Aorta (tissue), 5 donors: ENCODE measurements at places on chromosomes 5 and 9.

DNA sequence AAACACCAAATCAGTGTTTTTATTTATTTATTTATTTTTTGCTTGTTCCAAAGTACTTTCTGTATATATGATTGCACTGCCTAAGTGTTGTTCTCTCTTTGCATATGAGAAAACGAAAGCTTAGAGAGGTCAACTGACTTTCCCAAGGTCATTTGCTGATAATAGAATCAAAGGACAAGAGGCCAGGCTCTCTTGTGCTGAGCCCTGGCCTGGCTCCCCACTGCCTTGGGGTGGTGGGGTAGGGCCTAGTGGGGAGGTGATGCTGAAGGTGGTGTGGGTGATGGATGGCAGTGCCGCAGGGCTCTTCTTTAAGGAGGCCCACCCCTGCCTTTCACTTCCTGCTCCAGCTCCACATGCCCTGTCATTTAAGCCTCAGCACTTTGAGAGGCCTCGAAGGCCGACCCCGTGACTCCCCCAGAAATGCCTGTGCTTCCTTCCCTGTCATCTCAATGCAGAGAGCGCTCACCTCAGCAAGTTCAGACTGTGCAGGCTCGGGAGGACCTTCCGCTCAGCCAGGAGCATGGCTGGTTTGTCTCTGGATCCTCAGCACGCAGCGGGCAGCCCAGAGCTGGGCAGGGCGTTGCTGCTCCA is 59.5 kb downstream of the SMIM23 start:
- no peak for DNase-seq

DNA sequence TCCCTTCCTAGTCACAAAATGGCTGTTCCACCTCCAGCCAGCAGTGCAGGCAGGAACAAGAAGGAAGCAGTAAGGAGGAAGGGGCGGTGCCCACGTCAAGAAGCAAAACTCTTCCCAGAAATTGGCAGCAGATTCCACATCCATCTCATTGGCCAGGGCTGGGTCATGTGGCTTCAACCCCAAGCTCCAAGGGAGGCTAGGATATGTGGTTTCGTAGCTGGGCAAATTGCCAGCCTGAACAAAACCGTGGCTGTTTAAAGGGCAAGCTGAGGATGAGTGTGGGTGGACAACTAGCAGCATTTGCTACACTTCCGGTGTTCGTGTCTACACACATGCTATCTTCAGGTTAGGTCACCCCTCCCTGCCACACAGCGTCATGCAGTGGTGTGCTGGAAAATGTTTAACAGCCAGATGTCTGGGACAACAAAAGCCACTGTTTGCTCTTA is 92.1 kb upstream of the MAP1B start:
- no peak for DNase-seq

DNA sequence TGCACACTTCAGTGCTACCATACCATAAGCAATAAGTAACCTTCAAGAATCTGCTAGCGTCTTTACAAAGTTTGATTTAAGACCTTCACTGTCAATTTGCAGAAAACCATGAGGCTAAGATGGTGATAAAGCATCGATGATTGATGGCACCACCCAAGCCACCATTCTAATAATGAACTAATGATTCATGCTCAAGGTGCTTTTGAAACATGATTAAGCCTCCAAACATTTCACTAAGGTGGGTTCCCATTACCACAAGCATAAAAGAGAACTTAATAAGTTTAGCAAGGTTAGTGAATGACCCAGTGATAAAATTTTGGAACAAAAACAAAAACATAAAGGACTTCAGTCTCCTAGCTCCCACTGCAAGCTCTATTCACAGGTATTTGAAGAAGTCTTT is 214.7 kb downstream of the FBXL17 start:
- DNase-seq, result no peak

DNA sequence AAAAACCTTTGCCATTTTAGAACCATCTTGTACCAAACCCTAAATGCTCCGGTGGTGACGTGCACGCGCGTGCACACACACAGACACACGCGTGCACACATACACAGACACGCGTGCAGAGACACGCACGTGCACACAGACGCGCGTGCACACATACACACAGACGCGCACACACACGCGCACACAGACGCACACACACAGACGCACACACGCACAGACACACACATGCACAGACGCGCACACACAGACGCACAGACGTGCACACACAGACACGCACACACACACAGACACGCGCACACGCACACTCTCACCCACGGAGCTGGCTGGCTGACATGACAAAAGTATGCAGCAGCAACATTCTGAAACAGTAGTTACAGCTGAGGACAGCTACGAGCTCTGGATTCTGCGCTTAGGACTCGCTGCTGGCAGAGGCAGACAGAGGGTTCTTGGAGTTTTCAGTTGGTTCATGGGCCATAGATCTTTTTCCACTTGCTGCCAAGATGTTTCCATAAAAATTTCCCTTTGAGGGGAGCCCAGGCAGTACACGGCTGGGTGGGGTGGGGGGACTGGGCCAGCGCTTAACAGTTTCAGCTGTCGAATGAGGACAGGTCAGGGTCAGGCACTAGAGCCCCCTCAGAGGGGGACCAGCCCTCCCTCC is 46.2 kb upstream of the UBAC1 start:
- DNase-seq, result no peak

- DNase-seq, result no peak
Observed at GRCh38 chr5:9654886-9655285, 24.7 kb upstream of the TAS2R1 start.

DNA sequence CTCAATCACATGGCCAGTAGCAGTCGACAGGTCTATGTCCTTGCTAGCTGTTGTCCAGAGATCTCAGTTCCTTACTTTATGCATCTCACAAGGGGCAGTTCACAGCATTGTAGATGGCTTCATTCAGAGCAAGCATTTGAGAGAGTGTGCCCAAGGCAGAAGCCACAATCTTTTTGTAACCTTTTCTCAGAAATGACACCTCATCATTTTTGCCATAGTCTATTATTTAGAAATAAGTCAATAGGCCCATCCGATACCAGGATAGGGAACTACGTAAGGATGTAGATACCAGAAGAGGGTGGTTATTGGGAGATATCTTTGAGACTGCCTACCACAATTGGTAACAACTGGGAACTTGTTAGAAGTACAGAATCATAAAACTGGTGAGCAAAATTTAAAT is 37.1 kb downstream of the LURAP1L start:
- no peak for DNase-seq

DNA sequence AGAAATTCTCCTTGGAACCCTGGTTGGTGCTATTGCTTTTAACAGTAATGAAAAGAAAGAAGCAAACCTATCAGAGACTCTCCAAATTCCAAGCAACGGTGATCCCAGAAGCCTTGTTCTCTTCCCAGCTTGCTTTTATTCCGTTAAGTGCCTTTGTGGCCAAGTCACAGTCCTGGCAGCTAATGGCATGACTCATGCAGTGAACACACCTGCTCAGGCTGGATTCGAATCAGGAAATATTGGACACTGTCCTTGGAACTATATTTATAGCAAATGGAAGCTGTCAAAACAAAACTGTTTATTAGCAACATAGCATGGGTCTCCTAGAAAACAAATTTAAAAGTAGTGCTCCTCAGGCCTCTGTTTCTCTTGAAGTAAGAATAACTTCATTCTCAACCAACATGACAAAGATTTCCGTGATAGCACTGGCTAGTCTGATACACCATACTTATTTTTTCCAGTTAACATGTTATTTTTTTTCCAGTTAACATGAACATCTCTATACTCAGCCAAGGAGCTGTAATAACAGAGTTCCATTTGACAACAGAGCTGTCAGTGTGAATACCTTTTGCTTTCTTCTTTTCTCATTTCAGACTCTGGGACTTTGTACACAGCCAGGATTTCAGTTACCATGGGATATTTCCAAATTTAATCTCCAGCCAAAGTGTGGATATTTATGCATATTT is 502.4 kb downstream of the GADD45G start:
- no peak for DNase-seq

DNA sequence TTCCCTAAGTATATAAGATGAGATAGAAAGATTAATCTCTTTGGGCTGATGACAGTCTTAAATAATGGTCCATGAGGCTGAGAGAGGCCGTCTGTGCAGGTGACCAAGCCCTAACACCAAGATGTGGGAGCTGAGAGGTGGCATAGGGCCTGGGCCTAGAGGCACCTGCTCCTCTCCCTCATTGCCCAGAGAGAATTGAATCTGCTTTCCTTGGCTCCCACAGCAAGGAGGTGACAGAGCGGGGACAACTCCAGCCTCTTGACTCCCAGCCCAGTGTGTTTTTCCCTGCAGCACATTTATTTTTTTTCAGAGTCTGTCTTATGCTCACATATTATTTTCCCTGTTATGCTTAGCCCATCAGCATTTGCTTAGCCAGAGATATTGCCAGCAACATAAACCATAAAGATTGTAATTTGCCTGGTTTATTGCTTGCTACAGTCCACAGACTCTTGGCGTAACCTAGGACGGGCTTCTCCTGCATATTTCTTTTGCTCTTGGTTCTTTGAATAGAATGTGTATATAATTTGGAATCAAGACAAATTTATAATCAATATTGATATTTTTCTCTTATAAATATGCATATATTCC is 105.6 kb downstream of the NTRK2 start:
- no peak for DNase-seq

DNA sequence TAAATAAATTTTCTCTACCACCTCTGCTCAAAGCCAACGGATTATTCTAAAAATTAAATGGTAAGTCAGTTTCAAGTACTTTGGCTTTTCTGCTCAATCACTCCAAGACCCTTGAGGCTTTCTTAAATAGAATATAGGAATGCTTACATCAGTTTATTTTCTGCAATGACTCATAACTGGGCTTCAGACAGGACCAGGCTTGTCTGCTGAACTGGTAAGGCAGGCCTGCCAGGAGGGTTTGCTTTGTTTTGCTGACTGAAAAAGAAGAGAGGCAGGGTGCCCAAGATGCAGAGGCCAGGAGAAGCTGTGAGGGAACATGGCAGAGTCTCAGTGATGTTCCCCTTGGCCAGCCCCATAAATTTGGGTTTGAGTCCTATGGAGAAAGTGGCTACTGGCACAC is 60.3 kb upstream of the EPB41L4A start:
- no peak for DNase-seq

- peak; percentile 41 for DNase-seq
Observed at GRCh38 chr5:179198825-179199224, 138.7 kb downstream of the ZNF354C start.

DNA sequence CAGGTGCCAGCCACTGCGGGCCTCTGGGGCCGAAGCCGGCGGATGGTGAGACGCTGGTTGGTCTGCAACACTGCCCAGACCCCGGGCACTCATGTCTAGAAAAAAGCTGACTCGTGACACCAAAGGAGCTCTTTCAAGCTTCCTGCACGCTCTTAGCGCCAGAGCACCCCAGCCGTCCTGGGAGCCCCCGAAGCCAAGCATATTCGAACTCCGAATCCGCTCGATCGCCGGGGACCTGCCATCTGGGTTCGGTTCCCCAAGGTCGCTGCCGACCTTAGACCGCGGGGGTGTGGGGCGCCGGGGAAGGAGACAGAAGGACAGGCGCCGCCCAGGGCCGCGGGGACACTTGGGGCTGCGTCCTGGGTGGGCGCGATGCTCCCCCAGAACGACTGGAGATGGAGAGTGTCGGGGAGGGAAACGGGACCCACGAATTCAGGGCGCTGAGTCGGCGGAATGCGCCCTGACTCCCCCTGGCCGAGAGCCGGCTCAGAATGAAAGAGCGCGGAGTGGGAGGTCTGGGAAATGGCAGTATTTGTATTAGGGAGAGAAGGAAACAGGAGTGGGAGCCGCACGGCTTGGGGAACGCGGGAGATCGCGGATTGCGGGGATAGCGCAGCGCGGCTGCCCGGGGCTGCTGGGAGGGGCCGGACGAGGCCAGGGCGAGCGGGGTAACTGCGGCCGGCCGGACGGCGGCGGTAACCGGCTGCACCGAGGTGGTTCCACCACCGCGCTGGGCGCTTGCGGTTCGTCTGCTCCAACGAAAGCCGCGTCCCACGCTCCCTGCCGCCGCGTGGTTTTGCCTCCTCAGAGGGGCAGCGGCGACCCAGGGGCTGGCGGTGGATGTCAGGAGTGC is 20.1 kb upstream of the MARCHF6 start:
- DNase-seq, result peak; percentile 85

GRCh38 chr5:135997673-135998335 is 31.0 kb upstream of the TGFBI start:
- no peak for DNase-seq

GRCh38 chr5:156420665-156421064 is 93.7 kb downstream of the SGCD start:
- no peak for DNase-seq

- DNase-seq, result no peak
Observed at GRCh38 chr9:106872641-106873040, 9.7 kb downstream of the ZNF462 start.

GRCh38 chr5:125267636-125268248 is 521.3 kb upstream of the ZNF608 start:
- DNase-seq, result no peak

DNA sequence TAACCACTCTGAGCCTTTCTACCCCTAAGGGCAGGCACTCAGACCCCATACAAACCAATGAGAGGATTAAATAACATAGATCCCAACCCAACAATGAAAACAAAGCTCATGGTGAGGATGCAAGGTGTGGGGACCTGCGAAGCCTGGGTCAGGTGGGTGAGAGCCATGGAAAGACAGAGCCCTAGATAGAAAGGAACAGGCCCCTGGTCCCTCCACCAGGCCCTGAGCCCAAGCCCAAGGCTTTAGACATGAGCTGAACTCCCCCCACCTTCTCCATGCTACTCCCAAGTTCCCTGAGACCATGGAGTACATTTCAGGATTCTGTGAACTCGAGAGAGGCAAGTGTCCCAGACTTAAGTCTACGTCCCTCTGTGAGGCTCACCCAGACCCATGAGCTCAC is 106.5 kb downstream of the SAXO1 start:
- no peak for DNase-seq

GRCh38 chr9:20526500-20527319 is 95.6 kb downstream of the MLLT3 start:
- no peak for DNase-seq

DNA sequence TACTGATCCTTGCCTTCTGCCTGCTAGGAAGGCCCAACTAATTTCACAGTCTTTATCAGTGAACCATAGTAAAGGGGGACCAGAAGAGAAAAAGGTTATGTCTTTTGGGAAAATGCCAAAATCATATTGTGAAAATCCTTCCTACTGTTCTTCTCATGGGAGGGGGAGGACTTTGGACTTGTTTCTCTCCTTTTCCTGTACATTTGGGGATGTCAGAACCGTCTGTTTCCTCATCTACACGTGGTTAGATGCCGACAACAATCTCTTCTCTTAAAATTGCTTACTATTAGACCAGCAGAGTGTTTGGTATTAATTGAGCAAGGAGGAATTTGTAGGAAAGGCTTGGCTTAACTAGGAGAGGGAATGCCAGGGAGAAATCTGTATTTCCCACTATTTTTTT is 77.2 kb downstream of the TMC1 start:
- DNase-seq, result no peak
